ENCODE measurements at places on chromosomes 5 and 9. TPM values are rescaled to one million over a fixed set of nuclear protein-coding genes. Genes with fewer than 3 reads are reported as not detected.

The RASEF gene
- total RNA-seq, result 0.16 TPM

The SLC23A1 gene
- not detected for total RNA-seq

The NTNG2 gene
- total RNA-seq, result 3.5 TPM

The CARTPT gene
- total RNA-seq, result not detected

The CTNND2 gene
- total RNA-seq, result not detected

The SLC34A3 gene
- total RNA-seq, result not detected

The TXNDC8 gene
- not detected for total RNA-seq

The SPDL1 gene
- total RNA-seq, result 5.2 TPM

The PCDHB6 gene
- total RNA-seq, result 0.16 TPM

The PRPF4 gene
- total RNA-seq, result 16.8 TPM

The BTNL8 gene
- not detected for total RNA-seq
